ENCODE measurements at places on chromosomes 1 and 21. TPM values are rescaled to one million over a fixed set of nuclear protein-coding genes. Genes with fewer than 3 reads are reported as not detected.

The S100A7A gene
- total RNA-seq: not detected

The CD2 gene
- total RNA-seq: not detected

The PTGER3 gene
- 2.8 TPM for total RNA-seq

The C1orf174 gene
- total RNA-seq: 23.9 TPM

The OR4F29 gene
- 0.20 TPM for total RNA-seq

The GIPC2 gene
- 1.4 TPM for total RNA-seq

The KDF1 gene
- total RNA-seq: not detected

The RIPPLY3 gene
- not detected for total RNA-seq

The CYP2J2 gene
- total RNA-seq: not detected

The LRRC8D gene
- total RNA-seq: 20.7 TPM

The ANXA9 gene
- not detected for total RNA-seq

The NLRP3 gene
- total RNA-seq: 0.33 TPM

The MYOG gene
- not detected for total RNA-seq

The FMN2 gene
- 21.0 TPM for total RNA-seq
